ENCODE measurements at places on chromosomes 5 and 9. TPM values are rescaled to one million over a fixed set of nuclear protein-coding genes. Genes with fewer than 3 reads are reported as not detected.

Gene LRRTM2
- 0.89 TPM for total RNA-seq

Gene CRHBP
- total RNA-seq = not detected

Gene PRR7
- total RNA-seq = 6.2 TPM

Gene GPR150
- total RNA-seq = under 0.01 TPM

Gene MEGF9
- total RNA-seq = 7.4 TPM

Gene CCDC192
- total RNA-seq = not detected

Gene OGN
- total RNA-seq = 0.59 TPM

Gene SLC4A9
- total RNA-seq = not detected

Gene CARTPT
- total RNA-seq = not detected

Gene SLC35D2
- 19.4 TPM for total RNA-seq

Gene ZDHHC11B
- total RNA-seq = not detected

Gene SHOC1
- total RNA-seq = 0.09 TPM

Gene EQTN
- total RNA-seq = not detected

Gene LCN1
- total RNA-seq = 0.59 TPM

Gene SV2C
- not detected for total RNA-seq

Gene ACSL6
- total RNA-seq = under 0.01 TPM

Gene CYLC2
- total RNA-seq = not detected

Gene CXCL14
- total RNA-seq = 0.97 TPM

Gene TNC
- total RNA-seq = 206 TPM

Gene SGCD
- total RNA-seq = 12.7 TPM

Gene INSL4
- not detected for total RNA-seq

Gene GFRA3
- not detected for total RNA-seq

Gene KCNIP1
- not detected for total RNA-seq

Gene TYRP1
- 0.46 TPM for total RNA-seq

Gene PRRX2
- total RNA-seq = 0.59 TPM

Gene AFAP1L1
- 3.4 TPM for total RNA-seq

Gene SCAI
- 18.6 TPM for total RNA-seq

Gene KIAA1191
- total RNA-seq = 103 TPM

Gene ACOT12
- not detected for total RNA-seq

Gene MPDZ
- total RNA-seq = 100 TPM

Gene ANKRD18B
- 35.6 TPM for total RNA-seq

Gene PJA2
- total RNA-seq = 173 TPM

Gene ANKRD20A1
- not detected for total RNA-seq

Gene NIM1K
- total RNA-seq = 1.2 TPM

Gene RANBP3L
- 0.60 TPM for total RNA-seq

Gene ERCC8
- 32.8 TPM for total RNA-seq

Gene PCDHGA4
- total RNA-seq = 5.8 TPM

Gene NUTM2G
- not detected for total RNA-seq

Gene PRRC1
- total RNA-seq = 66.2 TPM

Gene DTWD2
- 6.4 TPM for total RNA-seq

Gene CDKN2A
- 27.9 TPM for total RNA-seq

Gene FSTL4
- total RNA-seq = not detected

Data from smooth muscle cell of the umbilical artery (primary cell).